ENCODE measurements at places on chromosomes 6 and 20.

DNA sequence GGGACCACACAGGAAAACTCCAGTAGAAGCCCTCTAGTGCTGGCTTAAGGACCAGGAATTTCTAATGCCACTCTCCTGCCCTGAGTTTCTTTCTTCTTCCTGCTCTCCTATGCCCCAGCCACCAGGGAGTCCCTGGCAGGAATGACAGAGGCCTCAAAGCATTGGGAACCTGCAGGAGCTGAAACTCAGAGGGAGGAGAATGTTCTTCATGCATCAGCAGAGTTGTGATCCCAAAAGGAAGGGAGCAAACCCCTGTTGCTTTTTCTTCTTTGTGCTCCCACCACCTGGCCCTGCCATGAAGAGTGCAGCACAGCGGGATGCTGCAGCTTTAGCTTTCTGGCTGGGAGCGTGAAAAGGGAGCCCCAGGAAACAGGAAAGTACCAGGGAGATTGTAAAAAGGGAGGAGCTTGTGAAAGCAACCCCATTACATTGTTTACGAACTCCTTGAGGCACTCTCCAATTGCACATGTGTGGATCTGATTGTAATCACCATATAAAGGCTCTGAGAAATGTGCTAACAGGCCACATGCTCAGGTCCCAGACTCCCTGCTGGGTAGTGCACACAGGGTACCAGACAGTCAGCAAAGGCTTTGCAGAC, 34.7 kb upstream of the FKBP1A start:
- DNase-seq, result no peak

GRCh38 chr6:155340464-155341129, 26.3 kb upstream of the TFB1M start:
- DNase-seq, result no peak

DNA sequence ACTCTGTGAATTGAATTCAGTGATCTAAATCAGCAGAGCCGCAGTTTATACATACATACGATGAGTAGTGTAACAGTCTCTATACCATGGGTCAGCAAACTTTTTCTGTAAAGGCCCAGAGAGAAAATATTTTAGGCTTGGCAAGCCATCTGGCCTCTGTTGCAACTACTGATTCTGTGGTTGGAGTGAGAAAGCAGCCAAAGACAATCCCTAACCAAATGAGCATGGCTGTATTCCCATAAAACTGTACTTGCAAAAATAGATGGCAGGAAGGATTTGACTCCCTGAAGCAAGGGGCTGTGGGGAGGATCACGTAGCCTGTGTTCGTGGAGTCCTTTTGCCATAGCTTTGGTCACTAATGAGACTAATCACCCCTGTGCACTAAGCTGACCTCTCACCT, 17.9 kb upstream of the MOCS1 start:
- no peak for DNase-seq

GRCh38 chr6:41643899-41644269, 5.6 kb downstream of the MDFI start:
- no peak for DNase-seq

- no peak for DNase-seq
Observed at GRCh38 chr6:153328194-153328593, 197.1 kb upstream of the RGS17 start.

GRCh38 chr6:163986313-163986712, 571.8 kb downstream of the QKI start:
- DNase-seq, result no peak

- no peak for DNase-seq
Observed at GRCh38 chr6:151723152-151723551, 84.3 kb upstream of the ESR1 start.

DNA sequence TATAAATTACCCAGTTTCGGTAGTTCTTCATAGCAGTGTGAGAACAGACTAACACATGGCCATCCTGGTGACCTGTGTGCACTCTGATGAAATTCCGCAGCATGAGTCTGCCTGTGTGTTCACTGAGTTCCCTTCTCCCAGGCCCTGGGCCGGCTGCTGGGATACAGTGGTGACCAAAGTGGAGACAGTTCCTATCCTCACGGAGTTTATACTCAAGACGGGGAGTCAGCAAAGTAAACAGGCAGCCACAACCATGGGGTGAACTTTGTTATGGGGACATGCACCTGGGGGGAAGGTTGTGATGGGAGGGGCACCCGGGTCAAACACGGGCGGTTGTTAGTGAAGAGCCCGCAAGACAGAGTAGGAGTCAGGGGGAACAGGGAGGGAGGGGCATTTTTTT, 202.0 kb downstream of the CDH4 start:
- no peak for DNase-seq
